ENCODE measurements at places on chromosomes 6 and 20.

GRCh38 chr6:16683641-16684194 lies 77.5 kb downstream of the ATXN1 start:
- DNase-seq, result peak; percentile 27

DNA sequence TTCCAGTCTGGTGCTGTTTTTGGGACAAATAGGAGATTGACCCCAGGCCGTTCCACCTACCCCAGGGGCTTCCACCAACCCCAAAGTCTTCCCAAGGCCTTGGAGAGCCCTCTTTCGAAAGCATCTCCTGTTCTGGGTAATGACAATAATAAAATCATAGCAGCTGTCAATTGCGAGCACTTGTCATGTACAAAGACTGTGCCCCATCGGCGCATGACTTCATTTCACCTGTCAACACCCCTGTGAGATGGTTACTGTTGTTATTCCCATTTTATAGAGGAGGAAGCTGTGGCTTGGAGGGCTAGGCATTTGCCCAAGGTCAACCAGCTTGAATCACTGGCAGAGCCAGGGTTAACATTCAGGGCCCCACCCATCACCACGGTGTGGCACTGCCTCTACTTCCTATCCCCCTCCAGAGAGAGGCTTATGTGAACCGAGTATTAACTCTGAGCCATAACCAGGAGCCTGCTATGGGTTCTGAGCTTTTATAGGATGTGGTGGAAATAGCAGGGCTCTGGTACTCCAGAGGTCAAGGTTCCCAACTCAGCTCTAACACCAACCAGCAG lies 51.2 kb downstream of the HNF4A start:
- no peak for DNase-seq

DNA sequence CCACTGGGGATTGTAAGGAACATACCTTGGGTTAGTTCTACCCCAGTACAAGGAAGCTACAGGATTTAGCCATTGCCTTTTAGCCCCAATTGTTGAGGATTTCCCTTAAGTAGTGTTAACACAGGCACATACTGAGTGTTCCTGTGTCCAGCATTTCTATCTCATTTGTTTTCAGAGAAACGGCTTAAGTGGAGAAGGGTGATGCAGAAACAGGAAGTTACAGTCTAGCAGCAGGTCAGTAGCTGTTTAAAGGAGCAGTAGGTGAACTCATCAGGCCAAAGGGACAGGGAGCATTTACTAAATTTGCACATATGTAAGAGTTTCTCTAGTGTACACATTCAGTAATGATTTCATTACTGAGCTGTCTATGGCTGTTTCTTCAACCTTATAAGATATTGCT lies 644.2 kb upstream of the GJE1 start:
- DNase-seq, result no peak

- no peak for DNase-seq
Observed at GRCh38 chr6:119446115-119446554, 96.6 kb upstream of the MAN1A1 start.

- no peak for DNase-seq
Observed at GRCh38 chr6:112357791-112358190, 10.7 kb downstream of the RFPL4B start.

DNA sequence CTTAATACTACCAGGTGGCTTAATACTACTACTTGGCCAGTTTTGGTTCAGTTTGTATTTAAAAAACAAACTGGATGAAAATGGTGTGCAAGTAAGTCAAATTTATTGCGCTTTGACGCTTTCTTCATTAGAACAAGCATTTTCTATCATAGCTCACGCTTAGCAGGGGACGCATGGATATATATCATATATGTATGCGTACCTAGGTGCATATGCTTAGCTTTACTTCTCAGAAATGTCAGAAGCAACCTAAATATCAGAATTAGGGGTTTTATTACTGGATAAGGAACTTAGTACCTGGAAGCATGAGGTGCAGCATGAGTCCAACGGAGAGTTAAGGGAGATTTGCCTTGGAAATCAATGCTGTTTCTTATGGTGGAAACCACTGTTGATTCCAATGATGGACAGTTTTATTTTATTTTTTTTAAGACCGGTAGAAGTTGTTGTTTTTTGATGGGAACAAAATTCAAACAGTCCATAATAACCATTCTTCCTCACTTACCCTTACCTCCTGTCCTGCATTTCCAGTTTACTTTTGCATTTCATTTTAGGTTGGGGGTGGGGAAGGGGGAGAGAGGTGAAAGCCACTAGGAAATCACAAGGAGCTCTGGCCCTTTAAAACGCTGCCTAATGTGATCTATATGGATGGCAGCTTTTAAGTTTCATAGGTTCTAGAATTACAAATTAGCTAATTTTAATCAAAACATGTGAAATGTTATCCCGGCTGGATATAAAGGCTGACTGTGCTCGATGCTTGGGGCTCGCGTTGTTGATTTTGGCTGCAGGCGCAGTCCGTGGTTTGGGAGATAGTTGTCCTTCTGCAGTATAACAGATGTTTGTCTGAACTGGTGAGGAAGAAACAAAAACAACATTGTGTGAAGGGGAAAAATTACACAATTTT lies 2.1 kb downstream of the SOBP start:
- DNase-seq, result no peak

- DNase-seq, result no peak
Observed at GRCh38 chr6:106056060-106056745, 29.9 kb upstream of the PRDM1 start.

Data from stimulated activated CD4-positive, alpha-beta T cell treated with anti-CD3 and anti-CD28 coated beads, Interleukin-4, amount 100 ng/mL, for 24 hours (primary cell).